Testis (tissue), 5 donors: ENCODE measurements at places on chromosomes 12 and 14. TPM values are rescaled to one million over a fixed set of nuclear protein-coding genes. Genes with fewer than 3 reads are reported as not detected.

- no peak overlapping the region for H3K27ac ChIP-seq
- no peaks in the 10 kb centered on the region for H3K4me1 ChIP-seq
- no peaks in the 10 kb centered on the region for H3K27me3 ChIP-seq
- no peaks in the 10 kb centered on the region for H3K36me3 ChIP-seq
These were observed 88.9 kb downstream of the LIN7A start for GRCh38 chr12:80848858-80849257.

DNA sequence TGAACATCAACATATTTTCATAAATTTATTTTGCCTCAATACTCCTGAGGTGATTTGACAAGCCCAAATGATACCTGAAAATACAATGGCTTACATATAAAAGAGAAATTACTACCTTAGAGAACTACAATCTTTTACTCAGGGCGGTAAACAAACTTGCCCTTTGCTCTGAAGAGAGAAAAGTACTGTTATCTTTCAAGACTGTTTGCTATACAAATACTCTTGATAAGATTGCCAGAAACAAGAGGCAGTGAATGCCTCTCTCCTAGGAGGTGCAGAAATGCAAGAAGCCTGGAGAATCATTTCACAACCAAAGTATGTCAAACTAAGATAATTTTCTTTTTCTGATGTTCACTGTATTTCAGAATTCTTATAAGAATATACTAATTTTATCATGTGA is 160.3 kb downstream of the ALX1 start:
- no peak overlapping the region for H3K27ac ChIP-seq
- H3K4me1 ChIP-seq, result no peaks in the 10 kb centered on the region
- H3K27me3 ChIP-seq, result no peaks in the 10 kb centered on the region
- DNase-seq, result no peak
- no peaks in the 10 kb centered on the region for H3K36me3 ChIP-seq
- H3K4me3 ChIP-seq, result no peak overlapping the region

The PTHLH gene
- 0.50 TPM for total RNA-seq

The NUMB gene
- 78.7 TPM for total RNA-seq

GRCh38 chr12:34336619-34337465 is 314.5 kb downstream of the ALG10 start:
- no peaks in the 10 kb centered on the region for H3K4me1 ChIP-seq
- H3K36me3 ChIP-seq, result no peaks in the 10 kb centered on the region
- no peak for DNase-seq
- H3K27me3 ChIP-seq, result no peaks in the 10 kb centered on the region

GRCh38 chr14:35154016-35154415 is 31.7 kb downstream of the PRORP start:
- H3K4me3 ChIP-seq, result no peak overlapping the region
- H3K4me1 ChIP-seq, result no peaks in the 10 kb centered on the region
- H3K27ac ChIP-seq, result no peak overlapping the region

DNA sequence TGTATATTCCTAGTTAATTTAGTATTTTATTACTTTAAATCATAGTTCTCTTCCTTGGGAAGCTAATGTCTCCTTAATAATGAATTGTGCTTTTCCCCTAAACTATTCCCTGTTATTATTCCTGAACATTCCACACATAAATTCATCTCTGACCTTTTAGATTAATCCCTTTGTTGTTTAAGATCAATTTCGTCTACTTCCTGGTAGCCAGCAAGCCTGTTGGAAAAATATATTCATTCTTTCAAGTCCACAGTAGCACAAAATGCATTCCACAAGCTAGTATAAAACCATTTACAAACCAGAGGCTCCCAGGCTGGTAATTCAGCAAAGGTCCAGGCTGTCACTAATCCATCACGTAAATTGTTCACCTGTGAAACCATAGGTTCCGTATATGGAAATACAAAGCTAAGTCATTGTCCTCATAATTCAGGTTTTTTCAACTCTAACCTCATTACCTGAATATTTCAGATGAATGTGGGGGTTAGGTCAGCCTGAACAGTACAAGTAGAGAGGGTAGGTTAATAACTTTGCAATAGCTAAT is 232.7 kb downstream of the SEC23A start:
- no peaks in the 10 kb centered on the region for H3K27me3 ChIP-seq
- no peak for DNase-seq
- H3K4me3 ChIP-seq, result no peak overlapping the region
- no peak overlapping the region for H3K27ac ChIP-seq
- H3K36me3 ChIP-seq, result no peaks in the 10 kb centered on the region

DNA sequence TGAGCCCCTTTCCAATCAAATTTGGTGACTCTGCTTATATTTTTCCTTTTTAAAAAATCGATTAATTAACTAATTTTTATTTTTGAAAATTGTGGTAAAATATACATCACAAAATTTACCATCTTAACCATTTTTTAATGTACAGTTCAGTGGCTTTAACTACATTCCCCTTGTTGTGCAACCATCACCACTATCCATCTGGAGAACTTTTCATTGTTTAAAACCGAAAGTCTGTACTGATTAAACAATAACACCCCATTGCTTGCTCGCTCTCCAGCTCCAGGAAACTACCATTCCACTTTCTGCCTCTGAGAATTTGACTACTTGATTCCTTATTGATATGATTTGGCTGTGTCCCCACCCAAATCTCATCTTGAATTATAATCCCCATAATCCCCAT is 283.4 kb downstream of the C12orf75 start:
- no peaks in the 10 kb centered on the region for H3K4me1 ChIP-seq
- no peak overlapping the region for H3K27ac ChIP-seq
- no peaks in the 10 kb centered on the region for H3K36me3 ChIP-seq
- no peak overlapping the region for H3K4me3 ChIP-seq

The RASSF9 gene
- 0.63 TPM for total RNA-seq

DNA sequence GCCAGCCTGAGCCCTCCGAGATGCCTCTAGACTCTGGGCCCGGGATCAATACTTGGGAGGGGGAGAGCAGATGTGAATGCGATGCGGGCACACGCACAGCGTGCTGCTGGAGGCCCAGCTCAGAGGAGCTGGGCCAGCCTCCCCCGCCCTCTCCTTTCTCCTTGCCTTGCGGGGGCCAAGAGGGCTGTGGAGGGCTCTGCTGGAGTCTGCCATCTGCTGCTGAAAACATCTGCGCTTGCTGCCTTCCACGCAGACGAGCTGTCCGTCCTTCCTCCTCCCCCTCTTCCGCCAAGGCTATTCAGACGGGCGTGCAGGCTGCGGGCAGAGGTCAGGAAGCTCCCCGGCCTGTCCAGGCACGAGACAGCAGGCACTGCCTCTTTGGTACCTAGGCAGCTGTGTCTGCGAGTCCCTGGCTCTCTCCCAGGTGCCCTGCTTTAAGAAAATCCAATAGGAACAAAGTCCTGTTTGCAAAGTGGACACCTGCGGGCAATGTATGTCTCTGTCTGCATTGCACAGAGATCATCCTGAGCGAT is 75.2 kb downstream of the SPRING1 start:
- H3K27ac ChIP-seq, result no peak overlapping the region
- peak overlapping the region; percentile 43 for H3K4me3 ChIP-seq
- DNase-seq, result peak; percentile 58

- no peaks in the 10 kb centered on the region for H3K27me3 ChIP-seq
- no peaks in the 10 kb centered on the region for H3K36me3 ChIP-seq
- peaks cover 44% of the 10 kb centered on the region for H3K4me1 ChIP-seq
- no peak overlapping the region for H3K4me3 ChIP-seq
These were observed 187.1 kb downstream of the TSPAN9 start for GRCh38 chr12:3263939-3264922.

DNA sequence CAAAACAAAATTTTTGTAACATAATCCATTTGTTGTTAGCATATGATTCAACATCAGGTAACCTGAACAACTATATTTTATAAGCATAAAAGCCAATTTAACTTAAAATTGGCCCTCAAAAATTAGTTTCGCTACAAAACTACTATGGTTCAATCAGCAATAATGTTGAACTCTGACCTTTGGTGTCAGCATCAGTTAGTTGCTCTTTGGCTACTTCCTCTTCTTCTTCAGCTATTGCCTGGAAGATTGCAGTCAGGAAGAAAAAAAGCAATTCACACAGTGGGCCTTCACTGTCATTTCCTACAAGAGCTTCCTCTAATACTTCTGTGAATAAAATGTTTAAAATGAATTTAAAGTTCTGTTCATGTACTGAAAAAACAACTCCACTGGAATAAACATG is 78.2 kb upstream of the CFL2 start:
- no peak overlapping the region for H3K27ac ChIP-seq
- no peaks in the 10 kb centered on the region for H3K27me3 ChIP-seq
- no peak for DNase-seq
- H3K36me3 ChIP-seq, result no peaks in the 10 kb centered on the region
- no peaks in the 10 kb centered on the region for H3K4me1 ChIP-seq

DNA sequence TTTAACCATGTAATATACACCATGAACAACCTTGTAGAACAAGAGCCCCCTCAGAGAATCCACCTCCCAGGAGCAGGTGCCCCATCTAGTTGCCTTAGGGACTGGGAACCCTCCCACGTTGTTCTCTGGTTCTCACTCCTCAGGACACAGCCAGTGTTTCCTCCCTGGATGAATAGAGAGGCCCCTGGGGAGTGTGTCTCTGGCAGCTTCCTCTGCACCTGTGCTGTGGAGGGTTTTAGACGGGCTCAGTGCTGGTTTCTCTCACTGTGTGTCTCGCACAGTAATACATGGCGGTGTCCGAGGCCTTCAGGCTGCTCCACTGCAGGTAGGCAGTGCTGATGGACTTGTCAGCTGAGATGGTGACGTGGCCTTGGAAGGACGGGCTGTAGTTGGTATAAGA is 581.3 kb downstream of the TMEM121 start:
- H3K27me3 ChIP-seq, result no peaks in the 10 kb centered on the region
- H3K27ac ChIP-seq, result no peak overlapping the region
- DNase-seq, result no peak
- no peak overlapping the region for H3K4me3 ChIP-seq
- H3K36me3 ChIP-seq, result no peaks in the 10 kb centered on the region

The HNF1A gene
- 0.81 TPM for total RNA-seq

The FOXN4 gene
- total RNA-seq, result 7.8 TPM

The KRT71 gene
- total RNA-seq, result 0.12 TPM

GRCh38 chr12:2636741-2637340 is 157.9 kb upstream of the FKBP4 start:
- no peak for DNase-seq
- no peaks in the 10 kb centered on the region for H3K36me3 ChIP-seq
- H3K27ac ChIP-seq, result no peak overlapping the region
- peaks cover 4% of the 10 kb centered on the region for H3K4me1 ChIP-seq
- H3K4me3 ChIP-seq, result no peak overlapping the region
- H3K27me3 ChIP-seq, result no peaks in the 10 kb centered on the region

DNA sequence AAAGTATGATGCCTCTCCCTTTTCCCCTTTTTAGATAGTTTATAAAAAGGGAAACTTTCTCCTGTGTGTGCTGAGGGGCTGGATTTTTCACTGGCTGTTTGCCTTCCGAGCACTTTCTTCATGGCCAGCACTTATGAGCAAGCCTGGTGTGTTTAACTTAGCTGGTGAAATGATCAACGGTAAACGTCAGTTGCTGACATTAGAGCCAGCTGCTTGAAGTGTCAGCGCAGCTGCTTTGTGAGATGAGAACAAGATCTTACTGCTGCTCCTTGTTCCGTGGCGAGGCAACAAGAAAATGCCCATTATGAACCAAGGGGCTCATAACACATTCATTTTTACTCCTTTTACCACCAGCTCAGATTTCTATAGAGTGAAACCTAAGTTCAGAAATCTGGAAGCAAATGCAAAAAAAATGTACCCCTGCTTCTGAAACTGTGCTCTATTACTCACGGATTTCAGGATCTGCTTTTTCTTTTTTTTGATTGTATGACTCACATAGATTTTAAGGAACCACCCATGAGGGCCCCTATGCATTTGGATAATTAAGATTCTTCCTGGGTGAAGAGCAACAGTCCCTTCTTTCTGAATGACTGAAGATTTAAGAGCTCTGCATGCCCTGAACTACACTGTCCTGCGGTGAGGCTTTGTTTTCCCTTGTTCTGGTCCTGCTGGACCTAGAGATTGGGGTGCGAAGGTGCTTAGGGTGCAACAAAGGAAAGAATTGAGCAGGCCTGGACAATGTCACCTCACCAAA is 74.3 kb upstream of the CPM start:
- no peak overlapping the region for H3K4me3 ChIP-seq
- H3K27me3 ChIP-seq, result no peaks in the 10 kb centered on the region
- peak; percentile 29 for DNase-seq
- H3K27ac ChIP-seq, result peak overlapping the region; percentile 16
- no peaks in the 10 kb centered on the region for H3K36me3 ChIP-seq

DNA sequence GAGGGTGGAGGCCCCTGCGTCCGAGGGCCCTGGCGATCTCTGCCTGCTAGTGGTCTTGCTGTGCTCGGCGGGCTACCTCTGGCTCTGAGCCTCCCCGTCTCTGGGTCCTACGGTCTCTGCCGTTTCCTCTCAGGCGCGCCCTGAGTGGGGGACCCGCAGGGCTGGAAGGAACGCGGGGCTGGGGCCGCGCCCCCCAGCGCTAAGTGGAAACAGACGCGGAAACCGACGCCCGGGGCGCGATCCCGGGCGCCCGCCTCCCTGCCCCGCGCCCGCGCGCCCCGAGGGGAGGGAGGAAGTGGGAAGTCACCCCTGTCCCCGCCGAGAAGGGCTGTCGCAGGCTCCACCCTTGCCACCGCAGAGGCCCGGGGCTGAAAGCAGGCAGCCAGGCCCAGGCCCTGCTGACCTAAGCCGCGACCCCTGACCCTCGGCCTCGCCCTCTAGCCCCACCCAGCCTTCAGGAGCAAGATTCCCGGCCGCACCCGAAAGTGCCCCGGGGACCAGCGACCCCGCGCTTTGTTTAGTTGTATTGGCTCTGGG is 831 bp downstream of the CRIP1 start:
- H3K27me3 ChIP-seq, result no peaks in the 10 kb centered on the region
- H3K27ac ChIP-seq, result no peak overlapping the region
- DNase-seq, result no peak
- H3K4me1 ChIP-seq, result peaks cover 28% of the 10 kb centered on the region
- no peaks in the 10 kb centered on the region for H3K36me3 ChIP-seq
- H3K4me3 ChIP-seq, result peak overlapping the region; percentile 21

The HPD gene
- 10.6 TPM for total RNA-seq

DNA sequence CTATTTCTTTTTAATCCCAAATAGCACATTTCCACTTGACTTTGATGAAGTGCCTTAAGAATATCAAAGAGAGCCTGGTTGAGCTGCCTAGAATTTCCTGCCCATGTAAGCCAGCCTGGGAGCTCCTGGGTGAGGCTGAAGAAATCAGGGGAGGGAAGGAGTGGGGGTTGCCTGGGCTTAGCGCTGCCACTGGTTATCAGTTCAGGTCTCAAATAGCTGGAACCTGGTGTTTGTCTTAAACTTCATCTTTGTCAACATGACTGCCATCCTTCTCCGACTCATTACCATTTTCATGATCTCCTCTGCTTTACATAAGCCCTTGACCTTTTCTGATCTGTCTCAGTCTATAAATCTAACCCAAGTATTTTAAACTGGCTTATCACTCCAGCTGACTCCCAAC is 151.5 kb downstream of the TTC8 start:
- no peak overlapping the region for H3K27ac ChIP-seq
- DNase-seq, result no peak

GRCh38 chr12:25819691-25820090 is 138.8 kb upstream of the RASSF8 start:
- no peak for DNase-seq
- no peaks in the 10 kb centered on the region for H3K27me3 ChIP-seq
- no peaks in the 10 kb centered on the region for H3K36me3 ChIP-seq
- no peak overlapping the region for H3K4me3 ChIP-seq

The ADCY4 gene
- total RNA-seq, result 23.1 TPM

- DNase-seq, result no peak
- no peaks in the 10 kb centered on the region for H3K27me3 ChIP-seq
- H3K27ac ChIP-seq, result no peak overlapping the region
- H3K4me1 ChIP-seq, result no peaks in the 10 kb centered on the region
- no peaks in the 10 kb centered on the region for H3K36me3 ChIP-seq
These were observed 14.9 kb downstream of the UBE3B start for GRCh38 chr12:109492371-109492770.

The KCNK10 gene
- total RNA-seq, result 1.6 TPM

The PPM1H gene
- total RNA-seq, result 9.1 TPM

The GNB3 gene
- total RNA-seq, result 4.8 TPM

The SLC2A14 gene
- total RNA-seq, result 51.5 TPM

The PSMA3 gene
- 88.7 TPM for total RNA-seq

The PHETA1 gene
- total RNA-seq, result 27.2 TPM
